Tibial artery (tissue), 4 donors: ENCODE measurements at places on chromosomes 11 and 22.
A peak's percentile ranks its signal among the peaks of the same experiment; 100 is the strongest.

DNA sequence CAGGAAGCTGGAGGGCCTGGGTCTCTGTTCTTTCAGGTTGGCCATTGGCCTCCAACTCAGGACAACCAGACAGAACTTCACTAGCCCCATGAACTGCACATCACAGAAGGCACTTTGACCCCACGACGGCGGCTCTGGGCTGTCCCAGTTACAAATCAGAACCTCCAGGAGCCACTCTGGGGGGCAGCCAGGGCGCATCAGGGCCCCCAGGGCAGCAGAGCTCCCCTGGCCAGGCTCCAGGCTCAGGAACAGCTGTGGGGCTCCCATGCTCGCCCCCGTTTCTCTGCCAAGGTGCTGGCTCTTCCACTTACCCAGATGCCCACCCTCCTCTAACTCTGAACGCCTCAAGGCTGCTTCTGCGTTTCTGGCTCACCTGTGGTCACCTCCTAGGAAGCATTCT is 25.5 kb downstream of the TOLLIP start:
- DNase-seq, result no peak

- DNase-seq, result no peak
Measured at GRCh38 chr11:100981196-100981824, 148.3 kb downstream of the PGR start.

DNA sequence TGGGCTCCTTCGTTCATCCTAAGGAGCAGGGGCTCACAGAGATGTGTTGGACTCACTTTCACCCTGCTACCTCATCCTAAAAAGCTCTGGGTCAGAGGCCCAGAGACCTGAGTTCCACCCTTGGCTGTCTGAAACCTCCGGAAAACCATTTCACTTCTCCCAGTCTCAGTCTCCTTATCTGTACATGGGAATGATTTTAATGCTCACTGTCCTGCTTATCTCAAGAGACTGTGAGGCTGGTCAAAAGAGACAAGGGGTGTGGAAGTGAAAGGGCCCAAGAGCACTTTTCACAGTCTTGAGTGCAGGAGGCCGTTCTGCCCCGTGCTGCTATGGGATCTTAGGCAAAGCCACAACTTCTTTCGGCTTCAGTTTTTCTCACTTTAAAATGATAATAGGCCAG is 13.2 kb upstream of the NPAS4 start:
- no peak for DNase-seq

DNA sequence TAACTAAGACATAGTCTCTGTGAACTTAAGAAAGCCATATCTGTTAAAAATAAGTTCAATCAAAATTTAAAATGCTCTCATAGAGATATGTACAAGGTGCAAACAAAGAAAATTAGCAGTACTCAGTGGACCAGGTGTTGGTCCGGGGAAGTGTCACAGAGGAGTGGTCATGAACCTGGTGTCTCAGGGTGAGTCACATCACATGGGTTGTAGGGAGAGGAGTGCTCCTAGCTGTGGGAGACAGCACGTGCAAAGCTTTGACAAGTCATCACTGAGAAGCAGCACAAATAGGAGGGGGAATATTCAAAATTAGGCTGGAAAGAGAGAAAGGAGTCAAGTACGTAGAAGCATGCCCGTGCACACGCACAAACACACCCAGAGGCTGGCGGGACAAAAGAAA is 438.1 kb downstream of the NTM start:
- DNase-seq, result no peak

DNA sequence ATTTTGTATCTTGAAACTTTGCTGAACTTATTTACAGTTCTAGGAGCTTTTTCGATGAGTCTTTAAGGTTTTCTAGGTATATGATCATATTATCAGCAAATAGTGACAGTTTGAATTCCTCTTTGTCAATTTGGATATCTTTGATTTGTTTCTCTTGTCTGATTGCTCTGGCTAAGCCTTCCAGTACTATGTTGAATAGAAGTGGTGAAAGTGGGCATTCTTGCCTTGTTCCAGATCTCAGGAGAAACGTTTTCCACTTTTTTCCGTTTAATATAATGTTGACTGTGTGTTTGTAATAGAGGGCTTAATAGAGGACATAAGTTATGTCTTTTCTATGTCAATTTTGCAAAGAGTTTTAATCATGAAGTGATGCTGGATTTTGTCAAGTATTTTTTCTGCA is 124.3 kb downstream of the ZNF280B start:
- DNase-seq, result no peak

DNA sequence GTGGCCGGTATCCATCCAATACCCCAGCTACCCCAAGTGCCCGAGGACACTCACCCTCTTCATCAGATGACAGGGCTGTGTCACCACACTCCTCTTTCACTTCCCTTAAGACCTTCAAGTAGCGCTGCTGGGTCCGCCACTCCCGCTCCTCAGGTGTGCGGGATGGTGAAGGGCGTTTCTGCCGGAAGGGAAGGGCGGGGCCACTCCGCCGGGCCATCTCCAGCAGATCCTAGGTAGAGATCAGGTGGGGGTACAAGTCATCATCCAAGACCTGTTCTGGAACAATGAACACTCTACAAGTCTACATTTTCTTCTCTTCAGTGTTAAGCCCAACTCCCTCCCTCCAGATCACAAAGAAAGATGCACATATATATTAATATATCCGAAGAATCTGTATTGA is 10.0 kb downstream of the NFRKB start:
- no peak for DNase-seq

DNA sequence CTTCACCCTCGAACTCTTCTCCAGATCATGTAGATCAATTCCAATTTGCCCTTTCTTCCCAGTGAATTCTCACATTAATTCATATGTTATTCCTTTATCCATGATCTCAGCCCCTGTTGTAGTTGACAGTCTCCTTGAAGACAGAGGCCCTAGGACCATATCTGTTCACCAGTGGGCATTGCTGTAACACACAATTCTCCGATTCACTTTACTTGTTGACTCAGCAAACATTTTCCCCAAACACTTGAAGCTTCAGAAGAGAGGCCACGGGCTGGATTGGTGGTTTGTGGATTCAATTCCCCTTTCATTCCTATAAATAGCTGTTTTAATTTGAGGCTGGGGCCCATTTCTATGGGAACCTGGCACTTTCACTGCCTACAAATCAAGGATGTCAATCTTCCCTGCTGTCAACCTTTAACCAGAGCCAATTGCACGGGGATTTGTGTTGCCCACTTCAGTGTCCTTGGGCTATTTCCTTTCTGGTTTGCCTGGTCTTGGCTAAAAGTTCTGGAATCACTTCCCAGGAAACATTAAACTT is 393.0 kb upstream of the KIRREL3 start:
- no peak for DNase-seq

GRCh38 chr11:34988294-34989255 is 72.2 kb downstream of the PDHX start:
- DNase-seq, result no peak

DNA sequence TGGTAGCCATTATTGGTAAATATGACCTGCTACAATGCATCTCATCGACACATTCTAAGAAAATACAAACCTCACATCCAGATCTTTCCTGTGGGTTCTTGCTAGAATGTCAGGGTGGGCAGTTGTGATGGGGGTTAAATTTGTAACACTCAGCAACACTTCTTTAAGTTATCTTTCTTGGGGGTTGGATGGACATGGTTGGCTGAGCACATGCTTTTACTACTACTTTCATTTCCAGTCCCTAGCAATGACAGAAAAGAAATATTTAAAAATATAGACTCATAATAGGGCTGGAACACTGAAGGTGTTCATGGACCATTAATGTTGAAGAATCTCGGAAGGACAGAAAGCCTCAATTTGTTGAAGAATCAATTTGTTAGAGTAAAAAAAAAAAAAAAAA is 57.6 kb downstream of the APOL3 start:
- DNase-seq, result no peak

GRCh38 chr11:68870470-68870869 is 28.8 kb upstream of the CPT1A start:
- no peak for DNase-seq

- no peak for DNase-seq
Measured at GRCh38 chr11:11786234-11786633, 55.5 kb upstream of the USP47 start.

DNA sequence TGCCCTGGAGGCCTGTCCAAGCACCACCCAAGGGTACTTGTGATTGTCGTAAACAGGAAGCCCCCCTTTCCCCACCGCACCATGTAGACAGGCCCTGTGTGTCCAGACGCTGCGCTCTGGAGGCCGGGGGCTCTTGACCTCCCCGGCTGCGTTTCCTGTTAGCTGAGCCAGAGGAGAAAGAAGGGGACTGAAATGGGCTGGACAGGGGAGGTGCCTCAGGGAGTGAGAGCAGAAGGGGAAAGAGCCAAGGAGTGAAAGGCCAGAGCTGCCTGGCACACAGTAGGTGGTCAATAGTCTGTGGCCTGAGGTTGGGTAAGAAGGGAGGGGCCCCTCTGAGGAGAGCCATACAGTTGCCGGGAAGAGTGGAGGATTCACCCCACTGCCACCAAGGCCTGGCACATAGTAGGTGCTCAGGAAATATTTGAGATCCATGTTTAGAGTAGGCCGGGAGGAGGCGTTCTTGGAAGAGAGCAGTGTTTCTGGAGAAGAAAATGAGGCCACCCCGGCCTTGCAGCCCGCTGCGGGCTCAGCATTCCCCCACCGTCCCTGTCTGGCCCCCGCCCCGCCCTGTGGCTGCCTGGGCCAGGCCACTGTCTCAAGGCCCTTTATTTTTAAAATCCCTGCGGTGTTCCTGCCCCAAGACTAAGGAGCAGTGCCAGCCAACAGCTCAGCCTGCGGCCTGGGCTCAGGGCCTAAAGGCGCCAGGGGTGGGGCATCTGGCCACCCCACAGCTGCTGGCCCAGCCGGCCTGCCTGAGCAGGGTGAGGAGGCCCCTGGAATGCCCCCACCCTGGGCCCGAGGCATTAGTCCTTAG is 13.6 kb upstream of the CDC42EP1 start:
- DNase-seq, result peak; percentile 93

DNA sequence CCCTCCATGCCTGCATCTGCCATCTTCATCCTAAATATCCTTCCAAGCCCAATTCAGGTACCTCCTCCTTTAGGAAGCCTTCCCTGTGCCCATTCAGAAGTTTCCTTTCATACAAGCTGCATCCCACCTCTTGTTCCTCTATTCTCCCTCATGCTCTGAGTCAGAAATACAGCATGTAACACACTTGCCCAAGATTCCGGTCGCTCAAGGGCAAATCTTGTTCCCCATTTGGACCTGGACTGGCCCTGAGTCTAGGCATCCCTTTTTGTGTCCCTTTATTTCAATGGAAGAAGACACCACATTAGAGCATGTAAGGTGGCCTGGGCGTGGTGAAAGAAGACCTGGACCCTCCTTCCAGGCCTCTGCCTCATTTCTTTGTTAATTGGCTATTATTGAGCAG is 38.5 kb downstream of the RTL6 start:
- no peak for DNase-seq

DNA sequence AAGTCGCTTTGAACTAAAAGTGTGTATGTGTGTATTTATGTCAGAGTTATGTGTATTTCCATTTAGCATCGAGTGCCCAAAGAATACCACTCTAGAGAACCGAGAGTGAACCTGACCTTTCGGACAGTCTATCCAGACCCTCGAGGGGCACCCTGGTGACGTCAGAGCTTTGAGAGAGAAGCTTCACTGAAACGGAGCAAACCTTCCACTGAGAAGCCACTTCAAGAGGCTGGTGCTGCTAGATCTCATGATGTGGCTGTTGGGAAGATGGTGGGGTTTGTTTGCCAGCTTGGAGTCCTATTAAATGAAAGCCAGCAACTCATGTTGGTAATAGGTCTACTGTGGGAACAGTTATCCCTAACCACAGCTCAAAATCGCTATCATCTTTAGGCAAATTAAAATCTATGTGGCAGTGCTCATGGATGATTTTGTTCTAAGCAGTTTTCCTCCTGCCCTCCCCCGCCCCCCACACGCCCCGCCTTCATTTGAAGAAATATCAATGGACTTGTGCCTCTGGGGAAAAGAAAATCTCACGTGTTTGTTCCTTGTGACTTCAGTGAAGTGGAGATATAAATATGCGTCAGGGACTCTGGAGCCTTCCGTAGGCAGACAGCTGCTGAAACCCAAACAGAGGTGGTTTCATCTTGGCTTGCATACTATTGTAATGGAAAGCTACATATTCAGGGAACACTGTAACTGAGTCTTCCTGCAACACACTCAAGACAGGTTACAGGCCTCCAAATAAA is 22.4 kb upstream of the C11orf96 start:
- peak; percentile 84 for DNase-seq

DNA sequence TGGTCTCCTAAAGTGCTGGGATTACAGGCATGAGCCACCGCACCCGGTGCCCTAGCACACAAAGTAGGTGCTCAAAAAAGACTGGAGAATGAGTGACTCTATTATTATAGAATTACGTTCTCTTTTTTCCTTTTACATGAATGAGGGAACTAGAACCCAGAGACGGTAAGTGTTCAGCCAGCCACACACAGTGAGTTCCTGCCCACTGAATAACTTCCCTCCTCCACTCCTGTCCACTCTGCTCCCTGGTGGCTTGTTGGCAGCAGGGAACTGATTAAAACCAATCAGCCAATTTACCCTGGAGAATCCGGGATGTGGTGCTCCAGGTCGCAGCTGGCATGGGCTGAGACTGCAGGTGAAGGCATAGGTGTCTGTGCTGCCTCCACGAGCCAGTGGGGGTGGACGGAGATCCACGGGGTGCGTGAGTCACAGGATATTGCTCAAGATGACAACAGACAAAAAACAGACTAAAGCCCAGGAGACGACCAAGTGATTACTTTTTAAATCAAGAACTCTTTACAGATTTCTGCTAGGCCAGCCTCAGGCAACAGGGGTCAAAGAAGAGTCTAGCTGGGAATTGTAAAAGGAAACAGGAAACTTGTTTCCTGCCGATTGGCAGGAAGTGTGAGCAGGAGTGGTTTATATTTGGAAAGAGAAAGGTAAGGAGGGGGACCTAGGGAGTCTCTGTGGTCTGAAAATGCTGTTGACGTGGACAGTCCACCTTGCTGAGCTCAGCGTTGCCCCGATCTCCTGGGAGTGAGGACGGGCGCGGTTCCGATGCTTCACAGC is 95.2 kb upstream of the TP53I11 start:
- DNase-seq, result peak; percentile 74

GRCh38 chr11:19890308-19890707 is 177.7 kb downstream of the NAV2 start:
- no peak for DNase-seq

DNA sequence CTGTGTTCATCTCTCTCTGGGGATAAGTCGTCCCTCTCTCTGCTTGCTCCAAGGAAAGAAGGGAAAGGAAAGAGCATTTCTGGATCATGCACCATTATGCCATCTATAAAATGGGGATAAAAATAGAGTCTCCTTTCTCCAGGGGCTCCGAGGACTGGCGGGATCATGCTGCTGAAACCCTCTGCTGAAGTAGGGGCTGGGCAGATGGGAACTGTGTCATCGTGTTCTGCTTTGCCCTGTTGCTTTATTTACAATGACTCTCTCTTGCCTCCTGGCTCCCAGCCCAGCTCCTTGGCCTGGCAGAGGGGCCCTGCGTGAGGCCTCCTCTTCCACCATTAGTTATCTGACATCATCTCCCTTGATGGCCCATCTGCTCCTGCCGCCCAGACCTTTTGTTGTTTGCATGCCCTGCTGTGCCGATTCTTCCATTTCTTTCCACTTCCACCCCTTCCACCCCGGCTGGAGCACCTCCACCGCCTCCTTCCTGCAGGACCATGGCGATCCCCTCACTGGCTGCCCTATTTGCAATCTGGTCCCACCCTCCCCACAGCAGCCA is 200.9 kb downstream of the MYO18B start:
- no peak for DNase-seq
